Left cardiac atrium (tissue), 4 donors: ENCODE measurements at places on chromosomes 2 and 18. TPM values are rescaled to one million over a fixed set of nuclear protein-coding genes. Genes with fewer than 3 reads are reported as not detected.

Gene GLB1L
- 4.9 TPM for total RNA-seq

Gene NFU1
- 63.0 TPM for total RNA-seq

Gene RPRM
- 0.44 TPM for total RNA-seq

Gene SCTR
- total RNA-seq = not detected

Gene KLHL41
- 92.0 TPM for total RNA-seq

Gene SPATS2L
- total RNA-seq = 117 TPM

Gene EVA1A
- 0.44 TPM for total RNA-seq

Gene CABYR
- 0.38 TPM for total RNA-seq

Gene TMEM17
- 1.3 TPM for total RNA-seq

Gene GNAL
- 5.8 TPM for total RNA-seq

Gene CDK5R2
- not detected for total RNA-seq

Gene DSG1
- total RNA-seq = 3.6 TPM

Gene GPR75
- 1.3 TPM for total RNA-seq

Gene ESPNL
- total RNA-seq = 0.26 TPM

Gene CFC1
- total RNA-seq = not detected

Gene FAP
- 1.4 TPM for total RNA-seq

Gene SLC9A4
- not detected for total RNA-seq

Gene ITGA4
- 2.6 TPM for total RNA-seq

Gene CRYGD
- total RNA-seq = not detected

Gene CAPN13
- not detected for total RNA-seq

Gene CTNNA2
- not detected for total RNA-seq

Gene FSIP2
- total RNA-seq = 0.47 TPM

Gene OXER1
- total RNA-seq = 0.37 TPM

Gene PARD6G
- total RNA-seq = 4.1 TPM

Gene SPHKAP
- 59.2 TPM for total RNA-seq

Gene SELENOI
- 13.5 TPM for total RNA-seq

Gene TMSB10
- 893 TPM for total RNA-seq

Gene NBAS
- 38.9 TPM for total RNA-seq

Gene CPLX4
- not detected for total RNA-seq

Gene PLGLB2
- total RNA-seq = 1.3 TPM

Gene CREG2
- not detected for total RNA-seq

Gene MBOAT2
- total RNA-seq = 6.7 TPM

Gene ELAC1
- total RNA-seq = 4.3 TPM

Gene TTR
- total RNA-seq = not detected

Gene CD28
- total RNA-seq = 2.9 TPM

Gene CYTIP
- 4.9 TPM for total RNA-seq

Gene INHA
- total RNA-seq = 2.2 TPM

Gene CXCR2
- 3.0 TPM for total RNA-seq

Gene HS6ST1
- 14.3 TPM for total RNA-seq

Gene TXNDC2
- total RNA-seq = not detected

Gene C1QL2
- total RNA-seq = not detected

Gene MAPK4
- 19.9 TPM for total RNA-seq

Gene ZSWIM2
- not detected for total RNA-seq

Gene CRACDL
- total RNA-seq = 7.7 TPM

Gene STAM2
- total RNA-seq = 27.7 TPM

Gene STEAP3
- total RNA-seq = 11.2 TPM

Gene RFX8
- total RNA-seq = not detected

Gene LYPD6B
- total RNA-seq = not detected

Gene ABCG8
- total RNA-seq = not detected

Gene TRABD2A
- total RNA-seq = 0.91 TPM

Gene MYCN
- 0.53 TPM for total RNA-seq

Gene MAP2
- 4.7 TPM for total RNA-seq

Gene ABCG5
- total RNA-seq = not detected

Gene BCL11A
- 4.5 TPM for total RNA-seq

Gene KATNAL2
- total RNA-seq = 3.4 TPM

Gene FAM228A
- 0.77 TPM for total RNA-seq

Gene UGT1A6
- total RNA-seq = not detected

Gene CHST9
- total RNA-seq = 1.0 TPM
